ENCODE measurements at places on chromosomes 11 and 22.

DNA sequence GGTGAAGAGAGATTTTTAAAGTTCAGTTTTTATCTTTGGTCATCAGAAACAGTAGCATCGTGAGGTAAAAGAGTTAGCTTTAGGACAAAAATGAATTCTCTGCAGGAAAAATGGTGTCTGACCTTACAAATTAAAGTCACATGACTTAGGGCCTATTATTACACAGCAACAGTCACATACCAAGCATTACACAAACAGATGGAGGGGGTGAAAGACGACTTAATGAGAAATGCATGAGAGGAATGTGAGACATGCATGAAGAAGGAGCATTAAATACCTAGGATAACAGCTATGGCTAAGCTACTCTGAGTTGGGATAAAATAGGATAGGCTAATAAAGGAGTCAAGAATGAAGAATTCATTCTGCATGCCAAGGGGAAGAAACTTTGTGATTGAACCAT is 77.5 kb downstream of the BLID start:
- no peak for DNase-seq

GRCh38 chr11:36123336-36124101 is 165.7 kb downstream of the COMMD9 start:
- DNase-seq, result no peak

DNA sequence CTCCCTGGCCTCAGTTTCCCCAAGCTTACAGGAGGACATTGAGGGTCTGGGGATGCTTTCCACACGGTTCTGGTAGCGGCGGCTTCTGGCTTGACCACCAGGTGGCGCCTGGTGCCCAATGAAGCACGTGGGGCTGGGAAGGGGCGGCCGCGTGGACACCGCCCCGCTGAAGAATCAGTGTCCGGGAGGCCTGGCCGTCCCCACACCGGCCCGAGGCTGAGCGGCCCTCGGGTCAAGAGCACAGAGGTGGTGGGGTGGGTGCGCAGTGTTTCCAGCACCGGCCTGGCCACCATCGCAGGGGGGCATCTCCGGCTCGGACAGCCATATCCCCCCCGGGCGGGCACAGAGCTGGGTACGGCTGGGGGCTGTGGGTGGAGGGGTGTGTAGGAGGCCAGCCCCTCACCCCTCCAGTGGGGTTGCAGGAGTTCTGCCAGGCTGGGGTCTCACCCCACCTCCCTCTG is 27.8 kb upstream of the PPARA start:
- peak; percentile 43 for DNase-seq

DNA sequence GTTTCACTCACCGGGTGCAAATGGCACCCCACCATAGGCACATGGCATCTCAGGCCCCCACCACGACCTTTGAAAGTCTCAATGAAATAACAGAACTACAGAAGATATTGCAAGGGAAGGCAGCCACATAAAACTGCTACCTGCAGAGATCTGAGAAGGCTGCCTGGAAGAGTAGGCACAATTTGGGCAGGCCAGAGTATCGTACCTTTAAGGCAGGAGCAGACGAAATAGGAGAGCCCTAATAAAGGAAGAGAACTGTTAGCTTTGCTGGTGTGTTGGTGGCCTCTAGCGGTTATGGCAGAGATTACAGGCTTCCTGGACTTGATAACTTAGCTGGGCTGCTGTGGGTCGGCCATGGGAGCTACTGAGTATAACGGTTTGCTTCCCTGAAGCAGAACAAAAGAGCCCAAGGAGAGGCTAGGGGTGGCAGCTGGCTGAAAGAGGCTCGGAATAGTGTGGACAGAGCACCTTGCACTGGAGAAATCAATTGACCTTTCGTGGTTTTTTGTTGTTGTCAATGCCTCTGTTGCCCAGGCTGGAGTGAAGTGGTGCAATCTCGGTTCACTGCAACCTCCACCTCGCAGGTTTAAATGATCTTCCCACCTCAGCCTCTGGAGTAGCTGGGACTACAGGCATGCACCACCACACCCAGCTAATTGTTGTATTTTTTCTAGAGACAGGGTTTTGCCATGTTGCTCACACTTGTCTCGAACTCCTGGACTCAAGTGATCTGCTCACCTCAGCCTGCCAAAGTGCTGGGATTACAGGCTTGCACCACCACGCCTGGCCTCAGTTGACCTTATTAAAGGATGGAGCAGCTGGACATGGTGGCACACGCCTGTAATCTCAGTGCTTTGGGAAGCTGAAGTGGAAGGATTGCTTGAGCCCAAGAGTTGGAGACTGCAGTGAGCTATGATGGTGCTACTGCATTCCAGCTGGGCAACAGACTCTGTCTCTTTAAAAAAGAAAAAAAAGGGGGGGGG is 4.8 kb downstream of the SDF2L1 start:
- DNase-seq, result peak; percentile 47

GRCh38 chr22:48348855-48349254 is 1478.8 kb downstream of the BRD1 start:
- no peak for DNase-seq

- no peak for DNase-seq
These were observed 11.1 kb downstream of the PLAAT3 start for GRCh38 chr11:63603180-63603518.

GRCh38 chr22:49535126-49535525 is 292.5 kb downstream of the BRD1 start:
- DNase-seq, result no peak

DNA sequence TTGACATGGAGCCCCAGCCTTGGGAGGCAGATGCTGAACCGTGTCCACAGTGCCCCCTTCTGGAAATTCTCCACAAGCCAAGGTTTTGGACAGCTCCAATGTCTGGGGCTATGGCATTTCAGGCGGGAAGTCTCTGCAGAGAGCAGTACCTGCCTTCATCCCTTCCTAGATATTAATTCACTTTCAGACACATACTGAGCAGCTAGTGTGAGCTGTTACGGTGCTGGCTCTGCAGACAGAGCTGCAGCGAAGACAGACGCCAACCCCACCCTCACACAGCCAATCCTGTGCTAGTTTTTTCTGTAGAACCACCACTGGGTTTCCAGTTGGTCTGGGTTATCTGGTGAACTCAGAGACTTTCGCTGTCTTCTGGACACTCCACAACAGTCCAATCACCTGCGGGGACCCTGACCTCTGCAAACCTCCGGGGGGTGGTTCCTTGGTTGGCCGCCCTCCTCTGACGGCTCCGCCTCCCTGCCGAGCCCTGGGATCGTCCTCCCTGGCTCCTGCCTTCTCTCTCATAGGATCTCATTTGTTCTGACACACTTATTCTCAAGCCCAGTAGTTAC is 9.1 kb downstream of the LMF2 start:
- DNase-seq, result peak; percentile 37

GRCh38 chr11:71333473-71333872 is 81.1 kb upstream of the SHANK2 start:
- DNase-seq, result no peak

DNA sequence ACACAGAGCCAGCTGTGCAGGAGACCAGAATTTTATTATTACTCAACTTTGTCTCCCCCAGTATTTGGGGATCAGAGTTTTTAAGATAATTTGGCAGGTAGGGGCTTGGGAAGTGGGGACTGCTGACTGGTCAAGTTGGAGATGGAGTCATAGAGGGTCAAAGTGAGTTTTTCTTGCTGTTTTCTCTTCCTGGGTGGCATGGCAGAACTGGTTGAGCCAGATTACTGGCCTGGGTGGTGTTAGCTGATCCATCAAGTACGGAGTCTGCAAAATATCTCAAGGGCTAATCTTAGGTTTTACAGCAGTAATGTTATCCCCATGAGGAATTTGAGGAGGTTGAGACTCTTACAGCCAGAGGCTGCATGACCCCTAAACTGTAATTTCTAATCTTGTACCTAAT is 153.5 kb downstream of the OR4C45 start:
- DNase-seq, result no peak

GRCh38 chr22:17929909-17930308 is 94.5 kb downstream of the MICAL3 start:
- no peak for DNase-seq

DNA sequence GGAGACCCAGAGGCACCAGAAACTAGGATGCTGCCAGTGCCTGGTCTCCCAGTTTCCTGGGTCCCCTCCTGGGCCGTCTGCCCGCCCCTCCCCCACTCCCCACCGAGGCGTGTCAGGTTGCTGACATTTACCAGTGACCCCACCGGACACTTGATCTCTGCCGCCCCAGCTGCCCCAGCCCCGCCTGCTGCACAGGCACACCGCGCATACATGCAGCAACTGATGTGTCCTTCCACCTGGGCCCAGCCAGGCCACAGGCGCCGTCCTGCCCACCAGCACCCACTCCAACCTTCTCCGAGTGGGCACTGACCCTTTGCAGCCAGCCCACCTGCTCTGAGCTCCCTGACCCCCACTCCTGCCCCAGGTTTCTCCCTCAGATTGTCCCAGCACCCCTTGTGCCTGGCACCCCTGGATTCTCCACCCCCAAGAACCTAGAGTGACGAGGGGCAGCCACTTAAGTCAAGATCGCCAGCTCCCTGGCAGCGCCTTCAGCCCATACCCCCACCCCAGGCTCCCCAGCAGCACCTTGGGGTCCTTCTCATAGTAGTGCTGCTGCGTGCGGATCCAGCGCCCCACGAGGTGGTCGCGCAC is 548 bp downstream of the PYGM start:
- no peak for DNase-seq

DNA sequence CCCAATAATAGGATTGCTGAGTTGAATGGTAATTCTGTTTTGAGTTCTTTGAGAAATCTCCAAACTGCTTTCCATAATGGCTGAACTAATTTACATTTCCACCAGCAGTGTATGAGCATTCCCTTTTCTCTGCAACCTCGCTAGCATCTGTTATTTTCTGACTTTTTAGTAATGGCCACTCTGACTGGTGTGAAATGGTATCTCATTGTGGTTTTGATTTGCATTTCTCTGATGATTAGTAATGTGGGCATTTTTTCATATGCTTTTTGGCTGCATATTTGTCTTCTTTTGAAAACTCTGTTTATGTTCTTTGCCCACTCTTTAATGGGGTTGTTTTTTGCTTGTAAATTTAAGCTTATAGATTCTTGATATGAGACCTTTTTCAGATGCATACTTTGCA is 97.4 kb downstream of the FDX1 start:
- no peak for DNase-seq

DNA sequence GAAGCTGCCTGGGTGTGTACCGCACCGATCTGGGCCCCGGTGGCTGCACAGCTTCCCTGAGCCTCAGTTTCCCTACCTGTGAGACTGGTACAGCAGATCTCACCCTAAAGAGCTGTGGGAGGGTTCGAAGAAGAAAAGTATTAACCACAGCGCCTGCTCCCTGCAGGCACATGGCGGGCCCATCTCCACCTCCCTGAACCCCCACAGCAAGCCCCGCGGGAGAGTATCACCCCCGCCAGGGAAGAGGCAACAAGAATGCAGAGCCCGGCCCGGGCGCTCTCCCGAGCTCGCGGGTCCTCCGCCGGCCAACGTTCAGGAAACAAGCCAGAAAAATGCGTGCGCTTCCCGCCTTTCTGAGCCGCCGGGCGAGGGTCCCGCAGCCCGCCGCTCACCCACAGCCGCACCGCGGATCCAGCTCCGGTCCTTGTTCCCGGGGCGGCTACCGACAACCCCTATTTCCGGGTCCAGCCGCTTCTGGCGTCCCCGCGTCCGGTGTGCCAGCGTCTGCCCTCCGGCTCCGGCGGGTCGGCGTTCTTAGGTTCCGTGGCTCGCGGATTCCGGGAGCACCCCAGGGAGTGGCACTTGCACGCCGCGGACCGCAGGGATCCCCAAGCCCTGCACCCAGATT is at the start of gene TOP3B:
Gene TOP3B (minus strand): TSS at position 450 of the 628 bp plus-strand sequence. CDS start 7,078 bp downstream, outside the sequence.
- DNase-seq, result peak; percentile 71

DNA sequence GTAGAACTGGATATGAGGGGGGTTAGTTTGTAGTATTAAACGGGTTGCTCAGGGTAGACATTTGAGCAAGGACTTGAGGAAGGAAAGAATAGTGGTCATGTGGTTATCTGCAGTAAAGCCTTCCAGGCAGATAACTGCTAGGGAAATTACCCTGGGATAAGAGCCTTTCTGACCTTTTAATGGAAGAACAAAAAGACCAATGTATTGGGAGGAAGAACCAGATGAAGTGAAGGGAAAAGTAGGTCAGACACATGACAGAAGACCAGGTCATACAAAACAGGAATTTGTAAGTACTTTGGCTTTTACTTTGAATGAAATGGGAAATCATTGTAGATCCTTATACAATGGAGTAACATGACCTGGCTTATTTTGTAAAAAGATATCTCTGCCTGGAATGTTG is 241.9 kb upstream of the CTSC start:
- no peak for DNase-seq

- no peak for DNase-seq
These were observed 29.2 kb downstream of the ADAMTS15 start for GRCh38 chr11:130477586-130478203.

- DNase-seq, result no peak
These were observed 30.3 kb downstream of the KREMEN1 start for GRCh38 chr22:29103121-29103520.

DNA sequence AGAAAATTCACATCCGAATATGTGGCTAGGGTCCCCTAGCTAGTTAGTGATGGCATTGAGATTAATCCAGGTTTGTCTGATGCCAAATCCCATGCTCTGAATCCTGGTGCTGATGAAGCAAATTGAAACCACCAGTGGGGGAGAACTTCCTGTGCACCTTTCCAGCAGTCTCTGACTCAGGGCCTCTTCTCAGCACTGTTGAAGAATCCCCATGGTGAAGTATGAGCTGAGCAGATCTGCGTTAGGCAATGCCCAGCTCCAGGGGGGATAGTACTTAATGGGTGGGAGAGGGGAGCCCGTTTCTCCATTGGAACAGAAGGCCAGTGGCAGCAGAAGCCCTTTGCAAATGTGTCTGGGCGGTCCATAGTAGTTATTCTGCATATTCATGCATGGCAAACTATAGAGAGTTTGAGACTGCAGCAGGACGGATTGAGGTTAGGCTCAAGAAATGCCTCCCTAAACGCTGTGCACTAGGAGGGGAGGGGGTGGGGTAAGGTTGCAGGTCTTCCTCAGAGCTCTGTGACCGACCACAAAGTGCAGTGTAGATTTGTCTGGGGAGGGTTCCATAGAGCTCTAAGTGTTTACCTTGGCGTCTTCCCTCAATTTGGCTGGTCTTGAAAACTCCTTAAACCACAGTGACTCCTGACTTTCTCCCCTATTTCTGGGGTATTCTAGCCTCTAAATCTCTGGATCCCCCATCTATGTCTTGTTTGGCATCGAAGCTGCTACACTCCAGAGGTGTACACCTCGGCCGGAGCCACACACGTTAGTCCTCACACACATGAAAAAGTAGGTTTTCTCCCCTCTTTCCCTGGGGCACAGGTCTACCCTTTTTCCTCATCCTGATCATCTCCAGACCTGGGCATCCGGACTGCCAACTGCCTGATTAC is 4.8 kb downstream of the POU2F3 start:
- no peak for DNase-seq

GRCh38 chr11:13280092-13280722 is 2.6 kb downstream of the BMAL1 start:
- DNase-seq, result no peak

- DNase-seq, result peak; percentile 34
These were observed 19.6 kb downstream of the MACROD1 start for GRCh38 chr11:64146036-64146955.

- no peak for DNase-seq
These were observed 99.6 kb upstream of the SPON1 start for GRCh38 chr11:13862845-13863392.

DNA sequence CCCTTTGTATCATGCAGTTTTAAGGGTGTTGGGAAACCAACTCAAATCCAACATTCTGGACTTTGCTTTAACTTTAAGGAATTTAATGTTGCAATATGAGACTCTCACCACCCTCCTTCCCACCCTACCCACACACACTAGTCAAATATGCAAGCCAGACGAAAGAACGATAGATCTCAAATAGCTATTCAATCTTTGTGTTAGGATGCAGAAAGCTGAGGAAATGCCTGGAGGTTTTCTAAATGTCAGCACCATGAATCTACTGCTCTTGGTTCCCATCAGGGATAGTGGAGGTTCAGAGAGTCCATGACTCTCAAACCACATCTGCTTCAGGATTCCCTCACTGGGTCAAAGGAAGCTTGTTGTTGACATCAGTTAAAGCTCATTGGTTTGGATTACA is 33.7 kb downstream of the EXPH5 start:
- DNase-seq, result no peak

Measured in stimulated activated CD8-positive, alpha-beta memory T cell treated with anti-CD3 and anti-CD28 coated beads, Interleukin-2, amount 100 ng/mL, for 1 hour (primary cell).